ENCODE measurements at places on chromosomes 12 and 14.

GRCh38 chr14:23121361-23121771, 2.3 kb upstream of the CEBPE start:
- no peak for DNase-seq

DNA sequence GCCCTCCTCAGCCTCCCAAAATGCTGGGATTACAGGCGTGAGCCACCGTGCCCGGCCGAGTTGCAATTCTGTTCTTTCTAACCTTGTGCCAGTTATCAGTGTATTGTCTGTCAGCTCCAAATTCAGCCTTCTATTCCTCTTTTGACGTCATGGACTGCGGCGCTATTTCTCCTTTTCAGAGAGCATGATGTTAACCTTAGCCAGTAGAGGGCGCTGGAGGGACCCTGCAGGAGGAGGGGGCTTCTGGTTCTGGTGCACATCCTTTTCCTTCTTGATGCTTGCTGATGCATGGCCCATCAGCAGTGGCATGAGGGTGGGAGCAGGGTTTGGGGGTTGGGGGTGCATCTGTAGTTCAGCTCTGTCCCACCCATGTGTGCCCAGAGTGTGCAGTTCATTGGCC, 179.3 kb upstream of the RMST start:
- no peak for DNase-seq

DNA sequence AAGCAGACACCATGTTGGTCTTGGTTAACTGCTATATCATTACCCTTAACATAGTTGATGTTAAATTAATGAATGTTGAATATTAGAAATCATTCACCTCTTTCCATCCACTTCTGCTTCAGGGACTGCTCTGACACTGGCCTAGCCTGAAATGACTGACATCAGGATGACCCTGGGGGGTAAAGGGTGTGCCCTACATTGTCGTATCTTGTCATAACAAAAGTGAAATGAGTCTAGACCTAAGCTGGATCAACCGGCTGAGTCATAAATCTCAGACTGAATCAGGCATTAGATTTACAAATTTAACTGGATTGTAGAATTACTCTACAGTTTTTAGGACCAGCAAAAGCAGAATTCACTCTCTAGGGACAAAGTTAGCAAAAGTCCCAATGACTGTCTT, 35.3 kb downstream of the KICS2 start:
- no peak for DNase-seq

- no peak for DNase-seq
These were observed 46.3 kb downstream of the FLRT2 start for GRCh38 chr14:85576218-85576617.

DNA sequence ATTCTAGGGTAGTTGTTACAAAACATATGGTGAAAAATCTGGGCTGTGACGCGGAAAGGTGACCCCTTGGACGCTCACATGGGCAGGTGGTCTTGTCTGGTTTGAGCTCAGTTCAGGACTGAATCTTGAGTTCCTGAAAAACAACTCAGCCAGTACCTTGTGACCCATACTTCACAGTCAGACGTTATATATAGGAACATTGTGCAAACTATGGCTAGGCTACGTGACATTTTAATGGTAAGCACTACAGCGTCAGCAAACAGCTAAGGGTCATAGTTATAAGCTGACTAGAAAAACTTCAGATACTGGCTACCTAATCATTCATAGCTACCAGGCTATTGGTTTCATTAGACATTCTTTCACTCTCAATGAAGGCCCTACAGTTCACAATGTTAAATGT, 14.8 kb upstream of the EDDM3A start:
- DNase-seq: no peak

GRCh38 chr12:12003609-12004008, 67.1 kb upstream of the BCL2L14 start:
- no peak for DNase-seq

DNA sequence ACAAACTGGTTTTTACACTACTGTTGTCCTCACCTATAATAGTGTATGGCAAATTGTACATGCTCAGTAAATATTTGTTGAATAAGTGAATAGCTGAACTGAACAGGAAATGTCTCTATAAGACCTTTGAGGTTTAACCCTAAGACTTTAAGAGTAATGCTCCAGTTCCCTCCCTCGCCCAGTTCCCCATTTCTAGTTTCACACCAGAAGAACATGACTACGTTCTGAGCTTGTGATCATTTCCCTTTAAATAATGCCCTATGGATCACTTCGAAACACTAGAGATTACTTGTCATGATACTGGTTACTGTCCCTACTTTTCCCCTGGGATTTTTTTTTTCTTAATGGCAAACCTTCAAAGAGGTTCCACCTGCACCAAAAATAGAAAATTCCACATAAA, 69.3 kb downstream of the PRKD1 start:
- no peak for DNase-seq

Measured in tongue (tissue), 3 donors.